ENCODE measurements at places on chromosomes 11 and 22. TPM values are rescaled to one million over a fixed set of nuclear protein-coding genes. Genes with fewer than 3 reads are reported as not detected.

CCDC73 gene
- not detected for total RNA-seq

ADORA2A gene
- 0.48 TPM for total RNA-seq

GGTLC3 gene
- not detected for total RNA-seq

RFPL2 gene
- 0.13 TPM for total RNA-seq

PTPN5 gene
- total RNA-seq, result not detected

TCN2 gene
- total RNA-seq, result 5.3 TPM

MPEG1 gene
- total RNA-seq, result not detected

H19 gene
- 16.3 TPM for total RNA-seq

SLC25A17 gene
- total RNA-seq, result 22.9 TPM

HSPB2 gene
- 0.29 TPM for total RNA-seq

GAB4 gene
- total RNA-seq, result not detected

GLB1L2 gene
- total RNA-seq, result 1.4 TPM

ZNF280B gene
- total RNA-seq, result 1.7 TPM
